ENCODE measurements at places on chromosomes 1 and 21.

DNA sequence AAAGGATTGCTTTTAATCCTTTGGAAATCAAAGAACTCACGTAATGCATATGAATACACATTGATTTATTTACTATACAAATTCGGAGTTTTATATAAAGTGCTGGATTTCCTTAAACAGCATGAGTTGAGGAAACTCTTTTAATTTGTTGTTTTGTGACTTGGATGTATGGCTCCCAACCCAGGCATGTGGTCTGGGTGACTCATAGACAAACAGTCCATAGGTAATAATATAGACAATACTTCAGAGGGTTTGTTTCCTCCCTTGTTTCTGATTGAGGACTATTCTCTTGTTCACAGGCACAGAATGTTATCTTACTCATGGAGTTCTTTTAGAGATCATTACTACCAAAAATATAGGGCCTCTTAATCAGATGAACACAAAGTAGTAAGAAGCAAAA, 43.8 kb downstream of the XPR1 start:
- DNase-seq = no peak
- H3K36me3 ChIP-seq = no peaks in the 10 kb centered on the region
- H3K4me3 ChIP-seq = no peak overlapping the region
- H3K27ac ChIP-seq = no peak overlapping the region
- H3K4me1 ChIP-seq = no peaks in the 10 kb centered on the region

- no peaks in the 10 kb centered on the region for H3K4me1 ChIP-seq
- H3K27me3 ChIP-seq = peaks cover 28% of the 10 kb centered on the region
- no peak overlapping the region for H3K27ac ChIP-seq
- H3K36me3 ChIP-seq = no peaks in the 10 kb centered on the region
- peak; percentile 30 for DNase-seq
- no peak overlapping the region for H3K4me3 ChIP-seq
Measured at GRCh38 chr1:151854658-151855057, 1.1 kb upstream of the THEM5 start.

GRCh38 chr1:59107516-59107915, 189.4 kb upstream of the FGGY start:
- no peaks in the 10 kb centered on the region for H3K36me3 ChIP-seq
- peaks cover 15% of the 10 kb centered on the region for H3K4me1 ChIP-seq
- H3K27me3 ChIP-seq = no peaks in the 10 kb centered on the region
- H3K27ac ChIP-seq = no peak overlapping the region

DNA sequence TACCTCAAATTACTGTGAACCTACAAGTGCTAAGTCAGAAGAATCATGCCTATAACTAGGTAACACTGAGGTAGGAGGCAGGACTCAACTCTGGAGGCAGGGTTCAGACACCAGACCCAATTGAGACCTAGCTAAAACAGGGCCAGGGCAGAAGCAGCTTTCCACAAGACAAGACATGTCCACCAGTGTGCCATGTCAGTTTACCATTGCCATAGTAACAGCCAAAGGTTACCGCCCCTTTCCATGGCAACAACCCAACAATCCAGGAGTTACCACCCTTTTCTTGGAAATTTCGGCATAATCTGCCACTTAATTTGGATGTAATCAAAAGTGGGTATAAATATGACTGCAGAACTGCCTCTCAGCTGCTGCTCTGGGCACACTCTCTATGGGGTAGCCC, 432.3 kb downstream of the DPYD start:
- no peaks in the 10 kb centered on the region for H3K27me3 ChIP-seq
- DNase-seq = no peak
- no peak overlapping the region for H3K27ac ChIP-seq

- no peak overlapping the region for H3K4me3 ChIP-seq
- H3K4me1 ChIP-seq = peaks cover 18% of the 10 kb centered on the region
- H3K36me3 ChIP-seq = no peaks in the 10 kb centered on the region
- no peak for DNase-seq
- H3K27ac ChIP-seq = no peak overlapping the region
- H3K27me3 ChIP-seq = no peaks in the 10 kb centered on the region
Measured at GRCh38 chr21:33208534-33208933, 21.2 kb upstream of the IFNAR2 start.

- H3K36me3 ChIP-seq = no peaks in the 10 kb centered on the region
- no peak overlapping the region for H3K27ac ChIP-seq
- H3K4me1 ChIP-seq = peaks cover 33% of the 10 kb centered on the region
- no peak overlapping the region for H3K4me3 ChIP-seq
- no peaks in the 10 kb centered on the region for H3K27me3 ChIP-seq
Measured at GRCh38 chr1:167659450-167659849, 29.4 kb downstream of the RCSD1 start.

GRCh38 chr21:18603980-18604379, 200.4 kb upstream of the TMPRSS15 start:
- H3K4me1 ChIP-seq = no peaks in the 10 kb centered on the region
- H3K27me3 ChIP-seq = no peaks in the 10 kb centered on the region
- no peak overlapping the region for H3K27ac ChIP-seq

GRCh38 chr1:170624146-170624545, 39.8 kb upstream of the PRRX1 start:
- H3K36me3 ChIP-seq = no peaks in the 10 kb centered on the region
- peaks cover 9% of the 10 kb centered on the region for H3K4me1 ChIP-seq
- H3K4me3 ChIP-seq = no peak overlapping the region
- no peaks in the 10 kb centered on the region for H3K27me3 ChIP-seq
- no peak overlapping the region for H3K27ac ChIP-seq
- no peak for DNase-seq

DNA sequence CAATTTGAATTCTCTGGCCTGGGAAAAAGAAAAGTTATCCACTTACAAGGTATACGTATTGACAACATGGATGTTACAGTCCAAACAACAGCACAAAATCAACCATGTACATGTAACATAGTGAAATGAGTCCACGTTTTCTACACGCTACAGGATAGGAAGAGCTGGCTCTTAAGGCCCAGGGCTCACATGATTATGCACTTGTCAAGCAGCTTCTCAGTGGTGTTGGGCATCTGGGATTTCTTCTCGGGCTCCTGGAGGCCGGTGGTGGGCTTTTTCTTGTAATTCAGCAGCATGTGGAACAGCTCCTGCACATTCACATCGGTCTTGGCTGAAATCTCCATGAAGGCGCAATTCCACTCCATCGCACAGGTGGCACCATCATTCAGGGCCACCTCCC, 4.0 kb downstream of the DIRAS3 start:
- no peaks in the 10 kb centered on the region for H3K4me1 ChIP-seq
- peaks cover 2% of the 10 kb centered on the region for H3K27me3 ChIP-seq
- DNase-seq = peak; percentile 42
- H3K36me3 ChIP-seq = no peaks in the 10 kb centered on the region
- no peak overlapping the region for H3K27ac ChIP-seq

GRCh38 chr21:43193651-43194302, 25.0 kb downstream of the CRYAA start:
- DNase-seq = peak; percentile 95
- H3K27ac ChIP-seq = no peak overlapping the region
- peaks cover 27% of the 10 kb centered on the region for H3K27me3 ChIP-seq
- H3K4me1 ChIP-seq = peaks cover 5% of the 10 kb centered on the region

GRCh38 chr1:15504436-15504835, 19.6 kb downstream of the CASP9 start:
- H3K27me3 ChIP-seq = no peaks in the 10 kb centered on the region
- no peak for DNase-seq
- no peaks in the 10 kb centered on the region for H3K4me1 ChIP-seq
- no peak overlapping the region for H3K4me3 ChIP-seq

- H3K27me3 ChIP-seq = no peaks in the 10 kb centered on the region
- H3K4me1 ChIP-seq = no peaks in the 10 kb centered on the region
- peaks cover 71% of the 10 kb centered on the region for H3K36me3 ChIP-seq
- no peak overlapping the region for H3K4me3 ChIP-seq
- H3K27ac ChIP-seq = no peak overlapping the region
Measured at GRCh38 chr1:171581226-171581625, 40.8 kb upstream of the MYOCOS start.

- no peak overlapping the region for H3K4me3 ChIP-seq
Measured at GRCh38 chr1:91007827-91008226, 14.0 kb downstream of the ZNF644 start.

- no peaks in the 10 kb centered on the region for H3K36me3 ChIP-seq
- no peaks in the 10 kb centered on the region for H3K27me3 ChIP-seq
- H3K4me3 ChIP-seq = no peak overlapping the region
- no peak overlapping the region for H3K27ac ChIP-seq
- no peaks in the 10 kb centered on the region for H3K4me1 ChIP-seq
Measured at GRCh38 chr1:175173531-175173930, 19.0 kb downstream of the KIAA0040 start.

- no peaks in the 10 kb centered on the region for H3K27me3 ChIP-seq
- H3K4me3 ChIP-seq = no peak overlapping the region
- H3K36me3 ChIP-seq = no peaks in the 10 kb centered on the region
- H3K27ac ChIP-seq = no peak overlapping the region
Measured at GRCh38 chr1:82927753-82928152, 1071.2 kb downstream of the TTLL7 start.

DNA sequence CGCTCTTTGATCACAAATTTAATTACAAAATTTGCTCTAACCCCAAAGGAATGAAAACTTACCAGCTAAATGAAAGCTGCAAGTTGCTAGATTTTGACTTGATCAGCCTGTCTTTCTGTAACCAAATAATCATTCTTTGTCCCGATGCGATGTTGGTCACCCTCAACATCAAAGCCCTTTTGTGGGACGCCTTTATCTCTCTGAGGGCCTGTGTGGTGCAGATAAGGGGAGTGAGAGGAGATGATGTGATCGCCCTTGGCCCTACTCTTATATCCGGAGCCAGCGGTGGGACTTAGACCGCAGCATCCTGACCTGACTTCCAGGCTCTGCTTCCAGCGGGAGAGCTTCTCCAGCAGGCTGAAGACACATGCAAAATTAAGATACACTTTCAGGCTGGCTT, 19.3 kb upstream of the UMODL1 start:
- no peak overlapping the region for H3K4me3 ChIP-seq
- H3K27me3 ChIP-seq = no peaks in the 10 kb centered on the region
- no peak for DNase-seq
- H3K36me3 ChIP-seq = no peaks in the 10 kb centered on the region
- H3K4me1 ChIP-seq = peaks cover 27% of the 10 kb centered on the region

- H3K4me3 ChIP-seq = peak overlapping the region; percentile 6
- H3K36me3 ChIP-seq = peaks cover 22% of the 10 kb centered on the region
- H3K27me3 ChIP-seq = no peaks in the 10 kb centered on the region
- peak overlapping the region; percentile 89 for H3K27ac ChIP-seq
- DNase-seq = no peak
- H3K4me1 ChIP-seq = peaks cover 79% of the 10 kb centered on the region
Measured at GRCh38 chr1:214454569-214455396, 96.6 kb downstream of the PTPN14 start.

GRCh38 chr1:235867903-235868469, 1.3 kb upstream of the LYST start:
- H3K27me3 ChIP-seq = no peaks in the 10 kb centered on the region
- peaks cover 19% of the 10 kb centered on the region for H3K4me1 ChIP-seq
- no peak overlapping the region for H3K27ac ChIP-seq
- no peak for DNase-seq
- H3K4me3 ChIP-seq = peak overlapping the region; percentile 98

DNA sequence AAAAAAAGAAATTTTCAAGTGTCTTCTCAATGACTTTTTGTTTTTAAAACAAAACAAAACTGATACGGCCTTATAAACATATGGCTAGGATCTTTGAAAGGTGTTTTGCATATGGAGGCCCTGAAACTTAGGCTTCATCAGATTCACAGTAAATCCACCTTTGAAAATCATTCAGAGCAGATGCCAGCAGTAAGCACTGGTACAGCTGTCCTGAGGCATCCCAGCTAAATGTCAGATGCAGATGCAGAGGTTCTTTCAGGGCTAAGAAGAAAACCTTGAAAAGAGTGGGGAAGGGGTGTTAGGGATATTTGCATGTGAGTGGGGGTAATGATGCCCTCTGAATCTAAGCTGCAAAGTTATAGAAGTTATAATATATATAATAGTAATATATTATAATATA, 56.2 kb upstream of the GNG12 start:
- H3K27me3 ChIP-seq = no peaks in the 10 kb centered on the region
- no peaks in the 10 kb centered on the region for H3K36me3 ChIP-seq
- H3K4me1 ChIP-seq = peaks cover 26% of the 10 kb centered on the region
- H3K27ac ChIP-seq = peak overlapping the region; percentile 51
- DNase-seq = no peak

- no peak for DNase-seq
- H3K27ac ChIP-seq = no peak overlapping the region
- H3K4me3 ChIP-seq = no peak overlapping the region
- H3K27me3 ChIP-seq = no peaks in the 10 kb centered on the region
Measured at GRCh38 chr1:51574796-51575195, 42.1 kb upstream of the OSBPL9 start.

DNA sequence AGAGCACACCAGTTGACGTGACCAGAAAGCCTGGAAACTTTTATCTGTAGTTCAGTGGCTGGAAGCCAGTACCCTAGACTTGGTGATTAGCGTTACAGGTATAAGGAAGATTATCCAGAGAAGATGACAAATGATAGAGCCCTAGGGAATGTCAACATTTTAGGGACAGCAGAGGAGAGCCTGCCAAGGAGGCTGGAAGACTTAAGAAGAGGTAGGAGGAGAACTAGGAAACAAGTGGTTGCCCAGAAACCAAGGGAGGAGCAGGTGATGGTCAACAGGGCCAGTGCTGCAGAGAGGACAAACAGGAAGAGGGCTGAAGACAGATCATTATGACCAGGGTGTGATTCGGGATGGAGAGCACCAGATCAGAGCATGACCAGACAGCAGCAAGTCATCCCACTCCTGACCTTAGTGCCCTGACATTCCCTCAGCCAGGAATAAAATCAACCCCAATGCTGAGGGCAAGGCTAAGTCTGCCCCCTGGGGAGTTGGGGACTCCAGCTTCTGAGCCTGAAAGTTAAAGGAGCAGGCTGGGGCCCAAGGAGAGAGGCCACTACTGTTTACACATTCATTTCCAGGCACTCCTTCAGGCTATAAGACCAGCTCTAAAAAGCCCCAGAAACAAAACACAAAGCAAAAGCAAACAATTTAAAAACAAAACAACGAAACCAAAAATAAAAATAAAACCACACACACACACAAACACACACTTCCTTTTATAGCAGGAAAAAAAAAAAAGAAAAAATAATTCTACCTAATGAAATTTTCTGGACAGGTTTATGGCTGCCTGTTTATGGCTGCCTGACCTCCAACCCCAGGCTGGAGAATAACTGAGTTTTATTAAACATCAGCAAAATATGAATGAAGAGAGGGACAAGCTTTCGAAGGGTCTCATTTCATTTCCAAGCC, 48.6 kb upstream of the LRRC52 start:
- no peak overlapping the region for H3K27ac ChIP-seq
- H3K4me1 ChIP-seq = no peaks in the 10 kb centered on the region
- no peak for DNase-seq
- no peaks in the 10 kb centered on the region for H3K27me3 ChIP-seq
- H3K4me3 ChIP-seq = no peak overlapping the region

DNA sequence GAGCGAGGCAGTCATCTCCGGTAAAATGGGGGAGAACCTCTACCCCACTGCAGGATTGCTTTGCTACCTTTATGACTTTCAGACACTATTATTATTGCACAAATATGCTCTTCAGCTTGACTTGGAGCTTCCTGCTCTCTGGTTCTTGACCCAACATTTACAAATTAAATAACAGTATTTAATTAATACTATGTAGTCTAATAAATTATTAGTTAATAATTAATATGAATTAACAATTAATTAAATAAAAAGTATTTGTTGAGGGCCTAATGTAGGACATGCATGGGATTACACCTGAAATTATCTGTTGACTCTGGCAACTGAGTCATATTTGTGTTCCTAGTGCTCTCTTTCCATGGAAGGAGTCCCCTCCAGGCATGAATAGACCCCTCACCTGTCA, 359.9 kb downstream of the SIPA1L2 start:
- H3K4me1 ChIP-seq = no peaks in the 10 kb centered on the region
- no peak for DNase-seq
- no peak overlapping the region for H3K27ac ChIP-seq
- no peaks in the 10 kb centered on the region for H3K36me3 ChIP-seq
- H3K27me3 ChIP-seq = no peaks in the 10 kb centered on the region
- no peak overlapping the region for H3K4me3 ChIP-seq

- peak; percentile 85 for DNase-seq
- no peak overlapping the region for H3K4me3 ChIP-seq
- H3K36me3 ChIP-seq = no peaks in the 10 kb centered on the region
- no peaks in the 10 kb centered on the region for H3K4me1 ChIP-seq
- H3K27ac ChIP-seq = no peak overlapping the region
- H3K27me3 ChIP-seq = peaks cover 27% of the 10 kb centered on the region
Measured at GRCh38 chr21:36708286-36709029, 9.5 kb downstream of the SIM2 start.
